ENCODE measurements at places on chromosomes 1 and 21. TPM values are rescaled to one million over a fixed set of nuclear protein-coding genes. Genes with fewer than 3 reads are reported as not detected.

Gene MYOG
- total RNA-seq, result not detected

Gene SPTA1
- not detected for total RNA-seq

Gene IFNLR1
- total RNA-seq, result 5.6 TPM

- DNase-seq, result no peak
These were observed 7.9 kb downstream of the CAMK2N1 start for GRCh38 chr1:20478057-20478635.

GRCh38 chr1:210624722-210625121 lies 296.0 kb downstream of the HHAT start:
- no peak for DNase-seq

DNA sequence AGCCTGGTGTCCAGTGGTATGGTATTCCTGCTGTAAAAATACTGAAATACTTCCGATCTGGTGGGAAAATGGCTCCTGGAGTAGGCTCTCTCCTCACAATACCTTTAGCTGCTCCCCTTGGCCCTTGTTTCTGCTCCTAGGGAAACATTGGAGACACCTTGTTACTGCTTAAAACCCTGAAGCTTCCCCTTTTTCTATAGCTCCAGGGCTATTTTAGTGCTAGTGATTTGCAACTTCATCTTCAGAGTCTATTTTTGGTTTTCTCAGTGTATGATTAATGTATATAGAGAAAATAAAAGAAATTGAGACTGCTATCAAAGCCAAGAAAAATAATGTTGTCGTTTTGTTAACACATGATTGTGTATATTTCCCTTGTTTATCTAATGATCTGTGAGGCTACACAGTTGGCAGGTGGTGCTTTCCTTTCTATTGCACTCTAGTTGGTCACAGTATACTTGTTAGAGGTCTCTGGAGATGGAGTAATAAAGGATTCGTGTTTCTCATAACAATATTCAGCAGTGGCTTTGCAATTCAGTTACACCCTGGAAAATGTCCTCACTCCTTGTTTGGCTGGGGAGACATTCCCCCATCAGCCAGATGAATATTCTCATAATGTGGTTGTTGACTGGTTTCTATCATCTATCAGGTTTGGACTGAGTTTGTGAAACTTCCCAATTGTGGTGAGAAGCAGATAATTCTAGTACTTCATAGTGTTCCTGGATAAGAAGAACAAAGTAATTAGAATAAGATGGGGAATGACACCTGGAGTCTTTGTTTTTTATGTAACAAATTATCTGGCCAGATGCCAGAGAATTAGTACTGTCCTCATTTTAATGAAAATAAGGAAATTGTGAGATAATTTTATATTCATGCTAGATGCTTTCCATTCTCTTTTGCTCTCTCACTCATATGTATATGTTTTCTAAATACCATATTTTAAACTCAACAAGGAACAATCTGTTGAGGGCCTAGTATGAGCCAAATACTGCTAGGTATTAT lies 44.8 kb upstream of the CACYBP start:
- no peak for DNase-seq

GRCh38 chr21:15164678-15165303 lies 100.0 kb upstream of the NRIP1 start:
- DNase-seq, result no peak

- no peak for DNase-seq
These were observed 168.6 kb downstream of the PRDM16 start for GRCh38 chr1:3237570-3237969.

DNA sequence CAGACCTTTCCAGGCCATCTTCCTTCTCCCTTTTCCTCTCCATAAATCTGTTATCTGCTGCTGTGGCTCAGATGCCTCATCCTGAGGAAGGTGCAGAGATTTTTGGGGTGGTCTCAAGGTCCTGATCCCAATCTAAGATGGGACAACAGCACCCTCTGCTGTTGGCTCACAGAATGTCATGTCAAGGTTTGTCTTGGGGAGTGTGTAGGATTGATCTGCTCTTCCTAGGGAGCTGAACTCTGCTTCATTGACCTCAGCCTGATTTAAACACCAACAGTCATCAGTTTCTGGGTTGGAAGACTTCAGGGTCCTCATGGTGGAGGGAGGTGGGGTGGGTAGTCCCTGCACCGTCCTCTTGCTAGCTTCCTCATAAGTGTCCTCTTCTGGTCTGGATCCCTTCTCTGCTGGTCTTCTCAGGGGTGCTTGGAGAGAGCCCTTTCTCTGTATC lies 62.8 kb upstream of the LAX1 start:
- DNase-seq, result peak; percentile 76

Measured in CD8-positive, alpha-beta T cell (primary cell).